Fibroblast of villous mesenchyme (primary cell): ENCODE measurements at places on chromosomes 6 and 20. TPM values are rescaled to one million over a fixed set of nuclear protein-coding genes. Genes with fewer than 3 reads are reported as not detected.
A peak's percentile ranks its signal among the peaks of the same experiment; 100 is the strongest.

DNA sequence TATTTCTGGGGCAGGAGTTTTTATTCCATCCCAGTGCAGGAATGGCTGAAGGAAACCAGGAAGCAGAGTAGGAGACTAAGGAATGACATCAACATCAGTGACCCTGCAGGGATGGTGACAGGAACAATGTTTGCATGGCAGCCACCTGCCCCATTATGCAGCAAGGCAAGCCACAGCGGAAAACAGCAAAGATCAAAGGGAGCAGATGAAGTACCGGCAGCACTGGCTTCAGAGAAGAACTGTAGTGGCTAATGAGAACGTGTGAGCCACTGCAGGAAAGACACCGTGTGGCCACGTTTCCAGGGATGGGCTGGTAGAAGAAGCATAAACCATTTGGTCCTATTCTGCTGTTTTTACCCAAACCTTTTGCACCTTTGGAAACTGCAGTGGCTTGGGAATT lies 52.9 kb upstream of the TAB2 start:
- DNase-seq: no peak

DNA sequence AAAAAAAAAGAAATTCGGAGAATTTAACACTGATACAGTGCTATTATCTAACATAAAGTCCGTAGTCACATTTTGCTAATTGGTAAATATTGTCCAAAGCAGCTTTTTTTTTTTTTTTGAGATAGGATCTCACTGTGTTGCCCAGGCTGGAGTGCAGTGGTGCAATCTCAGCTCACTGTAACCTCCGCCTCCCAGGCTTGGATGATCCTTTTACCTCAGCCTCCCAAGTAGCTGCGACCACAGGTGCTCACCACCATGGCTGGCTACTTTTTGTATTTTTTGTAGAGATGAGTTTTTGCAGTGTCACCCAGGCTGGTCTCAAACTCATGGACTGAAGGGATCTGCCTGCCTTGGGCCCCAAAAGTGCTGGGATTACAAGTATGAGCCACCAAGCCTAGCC lies 15.9 kb downstream of the MTO1 start:
- no peak for DNase-seq

- DNase-seq: peak; percentile 23
Observed at GRCh38 chr20:11813106-11813890, 104.4 kb upstream of the BTBD3 start.

DNA sequence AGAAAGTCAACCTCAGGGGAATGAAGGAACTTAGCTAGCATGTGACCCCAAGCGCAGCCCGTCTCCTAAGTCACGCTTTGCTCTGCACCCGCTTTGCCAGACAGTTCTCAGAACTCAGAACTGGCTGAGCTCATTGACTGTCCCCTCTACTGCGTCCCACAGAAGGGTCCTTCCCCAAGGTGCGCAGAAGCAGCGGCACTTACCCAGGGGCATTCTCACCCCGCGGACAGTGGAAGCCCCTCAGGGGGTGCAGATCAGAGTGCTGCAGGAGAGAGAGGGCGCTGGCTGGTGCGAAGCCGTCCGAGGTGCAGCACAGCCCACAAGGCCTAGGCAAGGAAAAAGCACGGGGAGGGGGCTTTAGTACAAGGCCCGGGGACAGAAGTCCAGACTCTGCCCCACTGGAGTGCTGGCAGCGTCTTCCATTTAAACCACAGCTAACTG lies 807 bp downstream of the SNHG17 start:
- peak; percentile 50 for DNase-seq

The CSNK2A1 gene
- total RNA-seq: 79.2 and 117 TPM in 2 replicates
